ENCODE measurements at places on chromosomes 3 and 15. TPM values are rescaled to one million over a fixed set of nuclear protein-coding genes. Genes with fewer than 3 reads are reported as not detected.

MTHFS gene
- total RNA-seq, result 16.1 TPM

RASL12 gene
- total RNA-seq, result 18.9 TPM

GPR156 gene
- total RNA-seq, result 0.10 TPM

HOMER2 gene
- total RNA-seq, result 59.4 TPM

GRCh38 chr3:25692341-25692740 lies 27.6 kb upstream of the TOP2B start:
- DNase-seq, result no peak

DNA sequence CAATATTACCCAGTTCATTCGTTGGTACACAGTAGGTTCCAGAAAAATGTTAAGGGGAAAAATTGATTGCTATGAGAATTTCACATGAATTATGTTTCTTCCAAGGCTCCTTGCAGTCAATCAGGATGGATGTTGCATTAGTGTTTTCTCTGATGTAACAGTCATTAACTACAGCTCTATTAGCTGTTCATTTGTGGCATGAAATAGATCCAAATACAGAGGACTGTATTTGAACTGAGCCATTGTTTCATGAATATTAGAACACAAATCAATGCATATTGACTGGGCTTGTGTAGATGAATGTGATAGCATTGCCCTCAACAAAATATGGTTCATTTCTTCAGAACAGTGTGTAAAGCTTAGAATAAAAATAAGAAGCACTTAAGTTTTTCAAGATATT lies 203.0 kb upstream of the SGO1 start:
- no peak for DNase-seq

- no peak for DNase-seq
Measured at GRCh38 chr3:120092474-120092873, 1.8 kb downstream of the GSK3B start.

Measured in left ventricle myocardium superior (tissue), 1 donor.